ENCODE measurements at places on chromosomes 2 and 18.

DNA sequence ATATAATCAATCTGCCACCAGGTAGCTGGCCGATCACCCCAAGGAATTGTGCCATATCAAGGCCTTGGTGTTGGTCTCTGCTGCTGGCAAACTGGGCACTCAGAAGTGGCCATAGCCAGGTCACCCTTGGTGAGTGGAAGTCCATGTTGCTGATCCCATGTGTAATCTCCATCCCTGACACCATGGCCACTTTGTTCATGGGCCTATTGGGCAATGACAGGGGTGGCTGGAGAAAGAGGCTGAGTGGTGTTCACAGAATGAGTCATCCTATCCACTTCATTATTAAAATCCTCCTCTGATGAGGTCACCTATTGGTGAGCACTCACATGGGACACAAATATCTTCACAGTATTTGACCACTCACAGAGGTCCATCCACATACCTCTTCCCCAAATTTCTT, 26.7 kb upstream of the CD226 start:
- no peak for DNase-seq

DNA sequence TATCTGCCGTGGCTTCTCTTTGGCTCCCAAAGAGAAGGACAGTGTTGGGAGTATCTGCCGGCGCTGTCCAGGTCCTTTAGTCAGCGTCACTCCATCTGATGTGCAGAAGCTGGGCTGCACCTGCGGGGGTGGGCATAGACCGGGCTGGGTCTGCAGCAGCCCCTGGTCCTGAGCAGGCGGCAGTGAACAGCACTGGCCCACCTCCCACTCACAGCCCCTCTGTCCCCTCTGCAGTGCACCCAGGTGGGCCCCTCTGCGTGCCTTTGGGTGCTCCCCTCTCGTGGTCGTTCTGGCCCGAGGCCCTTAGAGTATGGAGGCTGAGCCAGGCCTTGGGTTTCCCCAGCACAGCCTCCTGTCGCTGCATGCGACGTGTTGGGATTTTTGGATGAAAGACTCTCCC, 95.7 kb downstream of the USP40 start:
- DNase-seq: no peak

DNA sequence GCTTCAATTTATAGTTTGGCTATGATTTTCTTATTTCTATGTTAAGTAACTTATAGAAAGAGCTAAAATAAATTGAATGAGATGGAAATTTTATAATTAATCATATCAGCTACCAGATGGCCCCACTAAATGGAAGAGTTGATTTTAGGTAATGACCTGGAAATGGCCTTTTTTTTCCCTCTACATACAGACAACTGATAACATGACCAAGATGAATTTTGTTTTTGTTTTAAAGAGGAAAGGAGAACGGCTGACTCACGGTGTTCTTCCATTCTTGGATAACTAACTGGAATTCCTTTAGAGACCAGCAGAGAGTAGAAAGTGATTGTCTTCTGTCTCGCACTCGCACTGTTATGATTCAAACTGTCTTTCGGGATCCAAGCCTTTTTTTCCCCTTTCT, 91.0 kb downstream of the TMEM185B start:
- no peak for DNase-seq

GRCh38 chr2:150468350-150468960, 19.0 kb downstream of the RND3 start:
- DNase-seq: no peak

- no peak for DNase-seq
Observed at GRCh38 chr2:232610081-232610480, 23.3 kb upstream of the EFHD1 start.

- DNase-seq: no peak
Observed at GRCh38 chr2:68086166-68086565, 23.4 kb upstream of the C1D start.

- DNase-seq: no peak
Observed at GRCh38 chr2:153308466-153308865, 170.1 kb downstream of the RPRM start.

GRCh38 chr2:174176898-174177297, 71.4 kb downstream of the OLA1 start:
- peak; percentile 84 for DNase-seq

GRCh38 chr2:167332358-167332757, 444.1 kb downstream of the XIRP2 start:
- no peak for DNase-seq

DNA sequence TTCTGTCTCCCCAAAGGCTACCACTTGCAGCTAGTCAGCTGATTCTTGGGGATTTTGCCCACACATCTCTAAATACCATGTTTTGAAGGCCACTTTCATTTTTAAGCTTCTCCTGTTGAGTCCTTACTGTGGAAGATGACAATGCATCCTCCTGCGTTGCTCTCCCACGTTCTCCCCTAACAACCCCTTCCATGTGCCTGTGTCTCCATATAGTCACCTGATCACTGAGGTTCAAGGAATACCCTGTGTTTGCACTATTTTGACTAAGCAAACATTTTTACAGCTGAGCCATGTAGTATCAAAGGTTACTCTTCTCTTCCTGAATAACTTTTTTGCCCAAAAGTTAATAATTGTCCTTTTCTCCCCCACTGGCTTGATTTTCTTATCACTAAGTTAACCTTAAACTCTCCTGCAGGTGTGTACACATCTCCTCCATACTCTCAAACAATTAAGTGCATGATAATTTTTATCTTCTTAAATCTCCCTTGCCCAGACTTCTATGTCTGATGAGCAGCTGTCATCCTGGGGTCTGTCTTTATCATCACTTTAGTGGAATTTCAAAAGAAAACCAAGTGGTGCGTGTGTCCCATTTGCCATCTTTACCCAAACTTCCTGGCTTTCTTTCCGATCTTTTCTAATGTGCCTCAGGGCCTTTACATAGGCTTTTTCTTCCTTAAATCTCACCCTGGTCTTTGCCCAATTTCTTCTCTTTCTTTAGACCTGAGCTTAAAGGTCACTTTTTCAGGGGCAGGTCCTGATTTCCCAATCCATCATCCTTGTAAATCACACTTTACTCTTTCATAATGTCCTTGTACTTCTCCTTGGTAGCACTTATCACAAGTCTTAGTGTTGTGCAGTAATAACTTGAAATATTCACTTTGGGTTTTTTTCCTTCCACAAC, 85.2 kb upstream of the SPATS2L start:
- DNase-seq: no peak

DNA sequence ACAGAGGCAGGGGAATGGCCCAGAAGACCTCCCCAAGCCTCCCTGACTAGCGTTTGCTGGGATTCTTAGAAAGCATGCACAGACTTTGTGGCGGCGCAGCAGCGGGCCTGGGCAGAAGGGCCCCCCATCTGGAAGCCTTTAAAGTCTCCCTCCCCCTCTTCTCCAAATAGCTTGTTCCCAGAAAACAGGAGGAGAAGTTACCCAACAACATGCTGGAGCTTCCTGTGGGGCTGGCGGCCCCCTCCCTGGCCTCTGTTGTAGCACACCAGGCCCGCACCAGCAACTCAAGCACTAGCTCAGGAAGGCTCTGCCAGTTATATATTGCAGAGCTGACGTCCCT, 334.8 kb downstream of the DYSF start:
- DNase-seq: peak; percentile 50

DNA sequence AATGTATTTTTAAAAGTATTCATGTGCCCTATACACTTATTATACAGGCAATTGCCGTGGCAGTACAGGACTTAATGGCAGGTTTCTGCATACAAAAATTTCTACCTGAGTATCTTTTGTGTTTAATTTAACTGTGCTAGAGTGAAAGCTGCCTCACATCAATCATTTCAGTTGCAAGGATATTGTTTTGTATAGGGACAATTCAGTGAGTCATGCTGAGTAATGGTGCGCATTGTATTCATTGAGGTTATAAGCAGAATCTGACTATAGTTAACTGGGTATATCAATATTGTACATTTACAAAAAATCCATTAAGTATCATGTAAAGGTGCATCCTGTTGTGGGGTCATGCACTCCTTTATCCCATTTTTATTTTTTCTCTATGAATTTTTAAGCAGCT, 121.5 kb downstream of the GCA start:
- no peak for DNase-seq

GRCh38 chr18:44744161-44745121, 63.8 kb downstream of the SETBP1 start:
- peak; percentile 67 for DNase-seq

DNA sequence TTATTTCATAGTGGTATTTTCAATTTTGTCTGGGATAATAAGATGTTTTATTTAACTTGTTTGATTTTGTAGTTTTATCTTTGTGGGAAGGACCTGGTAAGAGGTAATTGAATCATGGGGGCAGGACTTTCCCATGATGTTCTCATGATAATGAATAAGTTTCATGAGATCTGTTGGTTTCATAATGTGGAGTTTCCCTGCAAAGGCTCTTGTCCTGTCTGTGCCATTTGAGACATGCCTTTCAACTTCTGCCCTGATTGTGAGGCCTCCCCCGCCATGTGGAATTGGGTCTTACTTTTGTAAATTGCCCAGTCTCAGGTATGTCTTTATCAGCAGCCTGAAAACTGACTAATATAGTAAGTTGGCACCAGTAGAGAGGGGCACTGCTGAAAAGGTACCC, 77.8 kb upstream of the ARHGAP15 start:
- DNase-seq: no peak

- DNase-seq: no peak
Observed at GRCh38 chr18:40338284-40338683, 1616.8 kb upstream of the PIK3C3 start.

GRCh38 chr18:3408107-3408506, 41.9 kb upstream of the TGIF1 start:
- DNase-seq: no peak

DNA sequence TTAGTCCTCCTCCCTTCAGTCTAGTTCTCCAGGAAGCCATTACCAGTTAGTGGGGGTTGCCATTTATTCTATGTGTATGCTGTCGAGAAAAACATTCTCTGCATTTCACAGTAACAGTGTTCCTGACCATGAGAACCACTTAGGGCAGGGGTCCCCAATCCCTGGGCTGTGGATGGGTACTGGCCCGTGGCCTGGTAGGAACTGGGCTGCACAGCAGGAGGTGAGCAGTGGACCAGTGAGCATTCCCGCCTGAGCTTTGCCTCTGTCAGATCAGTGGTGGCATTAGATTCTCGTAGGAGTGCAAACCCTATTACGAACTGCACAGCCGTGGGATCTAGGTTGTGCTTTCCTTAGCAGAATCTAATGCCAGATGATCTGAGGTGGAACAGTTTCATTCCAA, 15.8 kb downstream of the ITGA4 start:
- no peak for DNase-seq

- no peak for DNase-seq
Observed at GRCh38 chr2:215797676-215798075, 215.7 kb downstream of the MREG start.

- DNase-seq: no peak
Observed at GRCh38 chr2:157245846-157246764, 11.4 kb upstream of the GALNT5 start.

DNA sequence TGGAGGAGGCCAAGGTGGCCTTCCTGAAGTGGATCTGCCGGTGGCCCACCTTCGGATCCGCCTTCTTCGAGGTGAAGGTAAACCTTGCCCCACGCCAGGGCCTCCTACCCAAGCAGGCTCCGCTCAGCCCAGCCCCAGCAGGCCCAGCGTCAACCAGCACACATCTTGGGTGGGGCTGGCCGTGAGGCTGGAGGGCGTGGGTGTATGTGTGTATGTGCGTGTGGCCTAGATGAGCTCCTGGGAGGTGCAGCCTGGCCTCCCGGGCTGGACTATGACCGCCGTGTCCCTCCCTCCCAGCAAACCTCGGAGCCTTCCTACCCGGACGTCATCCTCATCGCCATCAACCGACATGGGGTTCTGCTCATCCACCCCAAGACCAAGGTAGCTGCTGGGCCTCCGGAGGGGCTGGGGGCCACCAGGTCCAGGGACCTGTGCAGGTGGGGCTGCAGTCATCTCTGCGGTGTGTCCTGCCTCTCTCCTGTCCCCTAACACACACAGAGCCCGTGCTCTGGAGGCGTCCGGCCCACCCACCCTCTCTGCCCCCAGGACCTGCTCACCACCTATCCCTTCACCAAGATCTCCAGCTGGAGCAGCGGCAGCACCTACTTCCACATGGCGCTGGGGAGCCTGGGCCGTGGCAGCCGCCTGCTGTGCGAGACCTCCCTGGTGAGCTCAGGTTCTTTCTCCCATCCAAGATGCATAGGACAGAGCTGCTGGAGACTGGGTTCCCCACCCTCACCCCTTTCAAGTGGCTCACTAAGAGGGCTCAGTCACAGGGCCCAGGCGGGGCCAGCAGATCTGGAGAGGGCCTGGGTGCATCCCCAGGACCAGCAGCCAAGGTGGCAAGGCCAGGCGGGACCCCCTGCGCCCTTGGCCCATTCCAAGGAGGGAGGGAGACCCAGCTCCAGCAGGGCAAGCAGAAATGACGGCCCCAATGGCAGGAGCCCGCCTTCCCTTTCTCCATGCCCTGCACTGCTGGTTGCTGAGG, 9.4 kb upstream of the GPR17 start:
- DNase-seq: no peak

DNA sequence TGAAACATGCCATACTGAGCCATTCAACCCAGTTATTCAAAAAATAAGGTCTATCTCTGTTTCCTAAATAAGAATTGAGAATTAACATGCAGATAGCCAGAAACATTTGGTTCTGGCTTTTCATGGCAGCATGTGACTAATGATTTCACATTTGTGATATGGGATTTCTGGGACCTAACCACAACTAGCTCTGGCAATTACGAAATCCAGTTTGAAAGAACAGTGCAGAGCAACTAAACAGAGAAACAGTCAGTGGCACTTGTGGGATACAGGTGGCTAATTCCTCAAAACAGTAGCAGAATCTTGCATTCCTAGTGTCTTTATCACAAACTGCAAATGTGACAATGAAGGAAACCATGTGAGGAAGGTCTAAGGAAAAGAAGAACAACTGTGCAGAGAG, 637.8 kb upstream of the CHAC2 start:
- peak; percentile 75 for DNase-seq

GRCh38 chr18:45684341-45685115, 39.5 kb upstream of the SLC14A1 start:
- DNase-seq: no peak

DNA sequence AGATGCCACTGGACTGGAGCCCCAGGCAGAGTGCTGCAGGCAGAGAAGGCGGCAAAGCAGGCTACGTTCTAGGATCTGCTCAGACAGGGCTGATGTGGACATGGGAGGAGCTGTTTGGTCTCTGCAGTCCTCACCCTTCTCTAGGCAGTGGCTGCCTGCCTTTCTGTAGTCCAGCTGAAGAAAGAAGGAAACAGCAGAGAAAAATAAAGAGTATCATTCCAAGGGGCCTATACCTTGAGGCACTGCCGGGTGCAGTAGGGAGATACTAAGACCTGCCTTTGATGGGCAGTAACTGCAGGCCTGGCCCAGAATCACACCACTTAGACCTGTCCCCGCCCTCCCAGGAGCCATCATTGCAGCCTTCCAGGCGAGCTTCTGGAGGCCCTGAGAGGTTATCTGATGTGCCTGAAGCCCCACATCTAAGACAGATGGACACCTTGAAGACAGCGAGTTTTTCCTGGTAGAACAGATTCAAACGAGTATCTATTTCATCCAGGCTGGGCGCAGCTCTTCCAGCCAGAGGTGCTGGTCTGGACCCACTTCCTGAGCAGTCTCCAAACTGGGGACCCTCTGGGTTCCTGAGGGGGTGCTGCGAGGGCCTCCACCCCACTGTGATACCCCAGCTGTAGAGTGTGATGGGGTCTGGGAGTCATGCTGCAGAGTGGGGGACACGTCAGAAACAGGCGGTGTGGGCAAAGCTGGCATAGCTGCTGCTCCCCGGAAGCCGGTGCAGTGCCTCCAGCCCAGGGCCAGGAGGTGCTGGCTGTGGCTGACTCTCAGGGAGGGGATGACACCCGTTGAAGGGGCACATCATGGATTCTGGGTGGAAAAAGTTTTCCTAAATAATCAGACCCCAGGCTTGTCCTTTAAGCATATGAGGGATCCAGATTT, 87.3 kb upstream of the OTOS start:
- peak; percentile 37 for DNase-seq

Measured in islet precursor cell (in vitro differentiated cells).